ENCODE measurements at places on chromosomes 3 and 15.
A peak's percentile ranks its signal among the peaks of the same experiment; 100 is the strongest.

- DNase-seq = no peak
Measured at GRCh38 chr15:92142242-92143232, 251.1 kb upstream of the ST8SIA2 start.

- peak; percentile 31 for DNase-seq
Measured at GRCh38 chr15:92733934-92734521, 78.5 kb upstream of the FAM174B start.

DNA sequence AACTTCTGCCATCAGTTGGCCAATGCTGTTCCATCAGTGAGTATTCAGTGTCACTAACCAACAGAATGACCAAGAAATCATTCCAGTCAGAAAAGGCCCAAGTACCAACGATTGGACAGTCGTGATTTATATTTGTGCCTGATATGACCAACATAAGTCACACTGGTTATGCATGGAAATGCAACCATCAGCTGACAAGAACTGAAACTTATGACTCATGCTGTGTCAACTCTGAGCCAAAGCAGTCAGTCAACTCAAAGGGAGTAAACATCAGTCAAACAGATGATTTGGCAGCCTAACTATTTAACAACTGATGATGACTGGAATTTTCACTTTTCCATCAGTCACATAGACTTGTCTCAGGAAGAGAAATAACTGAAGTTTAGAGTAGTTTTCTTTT, 142.4 kb downstream of the ANXA2 start:
- DNase-seq = no peak

- DNase-seq = no peak
Measured at GRCh38 chr3:100370756-100371155, 30.1 kb downstream of the TOMM70 start.

- no peak for DNase-seq
Measured at GRCh38 chr3:20769430-20769829, 583.4 kb upstream of the SGO1 start.

DNA sequence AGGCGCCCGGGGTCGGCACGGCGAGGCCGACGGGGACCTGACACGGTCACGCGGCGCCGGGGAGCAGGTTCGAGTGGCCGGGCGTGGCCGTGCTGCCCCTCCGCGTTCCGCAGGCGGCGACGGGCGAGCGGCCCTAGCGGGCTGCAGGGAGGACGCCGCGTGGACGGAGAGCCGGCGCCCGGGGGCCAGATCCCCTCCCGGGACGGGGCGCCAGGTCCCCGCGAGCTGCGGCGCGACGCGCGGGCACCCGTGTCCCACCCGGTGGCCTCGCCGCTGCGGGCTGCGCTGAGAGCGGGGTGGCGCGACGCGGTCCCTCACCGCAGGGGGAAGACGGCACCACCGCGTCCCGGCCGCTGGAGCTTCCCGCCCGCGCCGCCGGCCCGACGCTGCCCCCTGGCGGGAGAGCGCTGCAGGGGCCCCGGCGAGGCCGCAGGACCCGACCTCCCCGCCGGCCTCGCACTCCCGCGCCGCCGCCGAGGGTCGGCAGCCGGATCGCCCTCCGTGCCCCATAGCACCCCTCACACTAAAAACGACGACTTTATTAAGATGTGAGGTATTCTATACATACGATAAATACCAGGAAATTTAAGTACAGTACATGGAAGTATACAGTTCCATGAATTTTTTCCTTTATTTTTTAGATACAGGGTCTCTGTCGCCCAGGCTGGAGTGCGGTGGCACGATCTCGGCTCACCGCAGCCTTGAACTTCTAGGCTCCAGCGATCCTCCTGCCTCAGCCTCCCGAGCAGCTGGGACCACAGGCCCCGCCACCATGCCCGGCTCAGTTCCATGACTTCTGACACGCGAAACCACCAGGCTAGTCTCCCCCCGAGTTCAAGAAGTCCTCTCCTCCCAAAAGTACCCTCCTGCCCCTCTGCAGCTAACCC, 1.3 kb upstream of the PIGZ start:
- peak; percentile 3 for DNase-seq

DNA sequence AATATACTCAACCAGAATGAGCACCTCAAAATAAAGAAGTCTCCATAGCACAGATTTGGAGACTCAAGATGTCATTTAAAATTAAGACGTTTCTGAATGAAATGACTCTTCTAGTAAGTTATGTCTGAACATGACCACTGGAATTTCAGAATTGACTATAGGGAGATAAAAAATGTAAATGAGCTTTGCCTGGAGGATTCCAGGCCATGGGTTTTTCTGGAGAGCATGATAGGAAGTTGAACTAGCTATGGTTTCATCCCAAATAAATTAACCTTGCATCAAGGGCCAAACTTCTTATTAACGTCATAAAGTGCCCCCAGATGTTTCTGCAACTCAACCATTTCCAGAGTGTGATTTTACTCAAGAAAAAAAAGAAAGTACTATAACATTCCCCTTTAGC, 222.6 kb upstream of the NR2F2 start:
- no peak for DNase-seq

- no peak for DNase-seq
Measured at GRCh38 chr15:37880009-37880834, 54.2 kb upstream of the TMCO5A start.

- DNase-seq = no peak
Measured at GRCh38 chr15:35723120-35723847, 177.3 kb upstream of the DPH6 start.

- no peak for DNase-seq
Measured at GRCh38 chr3:37511463-37511920, 337.1 kb upstream of the LRRFIP2 start.

DNA sequence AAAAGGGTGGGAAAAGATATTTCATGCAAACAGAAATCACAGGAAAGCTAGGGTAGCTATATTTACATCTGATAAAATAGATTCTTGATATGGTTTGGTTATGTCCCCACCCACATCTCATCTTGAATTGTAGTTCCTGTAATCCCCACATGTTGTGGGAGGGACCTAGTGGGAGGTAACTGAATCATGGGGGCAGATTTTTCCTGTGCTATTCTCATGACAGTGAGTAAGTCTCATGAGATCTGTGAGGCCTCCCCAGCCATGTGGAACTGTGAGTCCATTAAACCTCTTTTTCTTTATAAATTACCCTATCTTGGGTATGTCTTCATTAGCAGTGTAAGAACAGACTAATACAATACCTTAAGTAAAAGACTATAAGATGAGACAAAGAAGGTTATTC, 558.1 kb downstream of the RSL24D1 start:
- DNase-seq = no peak

- no peak for DNase-seq
Measured at GRCh38 chr3:89560568-89560967, 453.1 kb downstream of the EPHA3 start.

Measured in NCI-H748 treated with DMSO at 0.1 percent for 48 hours (cell line).